Hepatocyte (in vitro differentiated cells): ENCODE measurements at places on chromosomes 4 and X. TPM values are rescaled to one million over a fixed set of nuclear protein-coding genes. Genes with fewer than 3 reads are reported as not detected.

DNA sequence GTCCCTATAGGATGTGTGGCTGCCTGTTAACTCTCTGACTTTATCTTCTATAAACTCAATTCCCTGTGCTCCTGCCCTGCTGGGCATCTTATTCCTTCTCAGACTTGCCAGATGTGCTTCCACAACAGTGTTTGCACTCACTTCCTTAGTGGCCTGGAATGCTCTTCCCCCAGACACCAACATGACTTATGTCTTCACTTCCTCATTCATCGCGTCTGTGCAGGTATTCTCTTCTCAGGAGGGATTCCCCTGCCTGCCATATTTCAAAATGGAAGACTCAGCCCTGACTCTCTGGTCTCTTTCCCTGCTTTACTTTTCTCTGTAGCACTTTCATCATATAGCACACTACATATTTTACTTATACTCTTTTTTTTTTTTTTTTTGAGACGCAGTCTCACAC is 344.0 kb downstream of the CENPC start:
- DNase-seq, result no peak

- DNase-seq, result no peak
Measured at GRCh38 chrX:73868916-73869315, 305.9 kb downstream of the CHIC1 start.

The EFHC2 gene
- polyA plus RNA-seq, result 0.51 and 1.3 TPM in 2 replicates

DNA sequence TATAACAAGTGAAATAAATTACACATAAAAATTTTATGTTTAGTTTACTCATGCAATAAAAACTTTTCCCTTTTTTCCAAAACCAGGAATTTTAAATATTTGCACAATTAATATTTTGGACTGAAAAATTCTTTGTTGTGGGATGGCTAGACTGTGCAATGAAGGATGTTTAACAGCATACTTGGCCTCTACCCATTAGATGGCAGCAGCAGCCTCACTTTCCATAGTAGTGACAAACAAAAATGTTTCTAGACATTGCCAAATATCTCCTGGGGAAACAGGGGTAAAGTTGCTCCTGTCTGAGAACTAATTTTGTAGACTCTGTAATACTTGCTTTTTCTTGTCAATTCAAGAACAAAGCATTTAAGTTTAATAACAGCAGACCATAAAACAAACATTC is 49.8 kb downstream of the SCLT1 start:
- DNase-seq, result no peak

GRCh38 chr4:120855307-120856001 is 67.1 kb downstream of the PRDM5 start:
- no peak for DNase-seq

The IGSF1 gene
- 7.1 and 13.1 TPM in 2 replicates for polyA plus RNA-seq

The GSX2 gene
- not detected in 2 replicates for polyA plus RNA-seq

The GRIPAP1 gene
- polyA plus RNA-seq, result 30.6 and 31.4 TPM in 2 replicates

The DCAF8L2 gene
- not detected in 2 replicates for polyA plus RNA-seq

DNA sequence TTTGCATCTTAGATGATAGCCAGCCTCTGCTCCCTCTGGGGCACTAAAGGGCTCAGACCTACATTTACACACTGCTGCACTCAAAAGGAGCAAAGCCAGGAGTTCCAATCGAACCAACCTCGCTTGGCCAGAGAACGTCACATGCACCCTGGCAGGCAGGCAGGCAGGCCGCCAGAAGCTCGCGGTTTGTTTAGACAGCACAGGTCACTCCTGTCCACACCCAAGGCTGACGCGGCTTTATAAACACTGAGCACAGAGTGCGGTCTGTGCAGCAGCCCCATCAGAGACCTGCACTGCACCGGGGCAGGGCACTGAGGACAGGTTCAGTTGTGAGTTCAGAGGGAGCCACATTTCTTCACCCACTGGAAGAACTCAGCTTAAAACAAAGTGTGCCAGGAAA is 143.9 kb downstream of the BCOR start:
- DNase-seq, result peak; percentile 89

DNA sequence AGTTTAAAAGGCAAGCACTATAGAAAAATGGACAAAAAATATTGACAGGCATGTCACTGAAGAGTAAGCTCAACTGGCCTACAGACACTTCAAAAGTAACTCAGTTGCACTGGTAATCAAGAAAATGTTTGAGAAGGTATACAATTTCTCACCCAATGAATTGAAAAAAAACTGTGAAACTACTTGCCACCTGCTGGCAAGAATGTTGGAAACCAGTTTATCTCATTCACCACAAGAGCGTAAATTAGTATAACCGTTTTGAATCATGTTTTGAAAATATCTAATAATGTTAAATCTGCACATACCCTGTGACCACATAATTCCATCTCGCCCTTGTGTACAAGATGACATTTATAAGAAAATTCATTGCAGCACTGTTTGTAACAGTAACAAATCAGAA is 31.7 kb downstream of the TXK start:
- no peak for DNase-seq

DNA sequence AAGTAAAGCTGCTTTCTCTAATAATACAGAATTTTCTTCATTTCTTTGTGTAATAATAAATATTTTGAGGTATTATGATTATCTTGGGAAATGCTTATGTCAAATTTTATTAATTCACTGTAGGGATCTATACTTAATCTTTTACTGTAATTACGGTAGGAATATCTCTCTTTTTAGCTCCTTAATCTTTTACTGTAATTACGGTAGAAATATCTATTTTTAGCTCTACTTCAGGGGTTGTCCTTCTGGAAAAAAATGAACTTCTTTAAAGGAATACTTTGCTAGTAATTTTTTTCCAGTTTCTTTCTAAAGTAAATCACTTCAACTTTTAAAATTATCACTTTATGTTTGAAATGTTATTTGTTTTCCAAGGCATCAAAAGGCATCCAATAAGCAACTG is 2229.4 kb upstream of the AGA start:
- DNase-seq, result no peak

DNA sequence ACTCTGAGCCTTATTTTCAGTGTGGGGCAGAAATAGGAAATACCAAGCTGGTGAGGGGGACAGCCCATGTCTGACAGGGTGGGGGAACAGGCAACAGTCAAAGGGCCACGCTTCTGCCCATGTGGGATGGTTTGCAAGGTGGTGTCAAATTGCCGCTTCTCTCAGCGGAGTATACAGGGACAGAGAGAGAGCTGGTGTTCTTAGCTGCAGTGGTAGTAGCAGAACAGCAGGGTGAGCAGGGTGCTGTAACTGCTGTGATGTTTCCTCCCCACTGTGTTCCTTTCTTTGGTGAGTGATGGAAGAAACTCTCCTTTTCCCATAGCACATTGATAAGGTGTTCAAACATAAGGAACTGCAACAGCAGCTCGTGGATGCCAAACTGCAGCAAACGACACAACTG is 37.9 kb downstream of the RBBP7 start:
- DNase-seq, result no peak

DNA sequence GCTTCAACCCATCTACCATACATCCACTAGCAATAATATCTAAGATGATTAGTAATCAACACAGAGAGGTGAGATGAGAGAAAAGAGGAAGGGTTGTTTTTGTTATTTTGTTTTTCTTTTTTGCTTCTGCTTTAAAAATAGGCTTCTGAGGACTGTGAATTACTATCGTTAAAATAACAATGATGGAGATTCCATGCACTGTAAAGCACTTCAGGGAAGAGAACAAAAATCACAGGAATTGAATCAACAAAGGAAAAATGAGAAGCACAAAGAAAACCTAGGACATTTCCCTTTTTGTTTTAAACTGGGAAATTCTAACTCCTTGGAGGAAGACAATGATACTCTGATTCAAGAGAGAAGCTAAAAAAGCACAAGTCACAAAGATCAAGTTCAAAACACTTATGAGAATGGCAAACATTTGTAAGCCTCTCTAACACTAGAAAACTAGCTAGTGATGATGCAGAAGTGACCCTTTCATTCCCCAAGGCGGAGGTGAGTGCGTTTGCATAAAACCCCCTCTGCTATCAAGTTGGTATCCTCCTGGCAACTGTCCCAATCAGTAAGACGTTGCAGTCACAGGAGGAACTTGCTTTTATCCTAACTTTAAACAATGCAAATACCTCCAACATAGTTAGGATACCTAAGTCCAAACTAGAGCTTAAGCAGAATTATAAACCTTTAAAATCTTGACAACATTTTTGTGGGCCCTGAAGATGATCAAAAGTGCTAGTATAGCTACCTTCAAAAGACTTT is 308.5 kb downstream of the CAMK2D start:
- no peak for DNase-seq

DNA sequence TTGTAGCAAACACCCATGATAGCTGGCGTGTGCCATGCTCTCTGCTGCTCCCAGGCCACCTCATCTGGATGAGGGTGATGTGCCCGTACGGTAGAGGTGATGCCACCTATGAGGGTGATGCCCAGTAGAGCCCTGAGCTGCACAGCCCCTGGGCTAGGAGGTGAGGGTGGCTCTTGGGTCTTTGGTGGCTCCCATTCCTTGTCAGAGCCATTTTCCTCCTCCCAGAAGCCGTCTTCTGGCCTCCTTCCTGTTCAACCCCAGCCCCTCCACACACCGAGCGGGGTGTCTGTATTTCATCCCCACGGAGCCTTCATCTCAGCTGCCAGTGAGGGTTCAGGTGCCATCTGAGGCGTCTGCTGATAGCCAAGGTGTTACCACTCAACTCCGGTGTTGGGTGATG is 12.0 kb upstream of the TNIP2 start:
- DNase-seq, result no peak

GRCh38 chr4:129369361-129370010 is 273.5 kb downstream of the C4orf33 start:
- no peak for DNase-seq

GRCh38 chr4:164138521-164138920 is 615.4 kb upstream of the SMIM31 start:
- DNase-seq, result no peak

GRCh38 chr4:124331781-124332180 is 380.8 kb downstream of the ANKRD50 start:
- no peak for DNase-seq

The MUC7 gene
- not detected in 2 replicates for polyA plus RNA-seq

DNA sequence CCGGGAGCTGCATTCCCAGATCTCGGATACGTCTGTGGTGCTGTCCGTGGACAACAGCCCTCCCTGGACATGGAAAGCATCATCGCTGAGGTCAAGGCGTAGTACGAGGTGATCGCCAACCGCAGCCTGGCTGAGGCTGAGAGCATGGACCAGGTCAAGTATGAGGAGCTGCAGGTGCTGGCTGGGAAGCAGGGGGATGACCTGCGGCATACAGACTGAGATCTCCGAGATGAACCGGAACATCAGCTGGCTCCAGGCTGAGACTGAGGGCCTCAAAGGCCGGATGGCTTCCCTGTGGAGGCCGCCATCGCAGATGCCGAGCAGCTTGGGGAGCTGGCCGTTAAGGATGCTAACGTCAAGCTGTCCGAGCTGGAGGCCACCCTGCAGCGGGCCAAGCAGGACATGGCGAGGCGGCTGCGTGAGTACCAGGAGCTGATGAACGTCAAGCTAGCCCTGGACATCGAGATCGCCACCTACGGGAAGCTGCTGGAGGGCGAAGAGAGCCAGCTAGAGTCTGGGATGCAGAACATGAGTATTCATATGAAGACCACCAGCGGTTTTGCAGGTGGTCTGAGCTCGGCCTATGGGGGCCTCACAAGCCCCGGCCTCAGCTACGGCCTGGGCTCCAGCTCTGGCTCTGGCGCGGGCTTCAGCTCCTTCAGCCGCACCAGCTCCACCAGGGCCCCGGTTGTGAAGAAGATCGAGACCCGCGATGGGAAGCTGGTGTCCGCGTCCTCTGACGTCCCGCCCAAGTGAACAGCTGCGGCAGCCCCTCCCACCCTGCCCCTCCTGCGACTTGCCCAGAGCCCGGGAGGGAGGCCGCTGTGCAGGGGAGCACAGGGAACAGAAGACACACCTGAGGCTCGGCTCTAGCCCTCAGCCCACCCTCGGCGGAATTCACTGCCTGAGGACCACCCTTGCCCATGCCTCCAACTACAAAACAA is 29.4 kb upstream of the GABRA3 start:
- DNase-seq, result no peak

The EOLA1 gene
- 9.1 and 14.6 TPM in 2 replicates for polyA plus RNA-seq

The CXCL8 gene
- 21.6 and 35.0 TPM in 2 replicates for polyA plus RNA-seq

GRCh38 chr4:142846729-142847596 is 862 bp upstream of the INPP4B start:
- peak; percentile 72 for DNase-seq

The DNAAF6 gene
- not detected in 2 replicates for polyA plus RNA-seq

DNA sequence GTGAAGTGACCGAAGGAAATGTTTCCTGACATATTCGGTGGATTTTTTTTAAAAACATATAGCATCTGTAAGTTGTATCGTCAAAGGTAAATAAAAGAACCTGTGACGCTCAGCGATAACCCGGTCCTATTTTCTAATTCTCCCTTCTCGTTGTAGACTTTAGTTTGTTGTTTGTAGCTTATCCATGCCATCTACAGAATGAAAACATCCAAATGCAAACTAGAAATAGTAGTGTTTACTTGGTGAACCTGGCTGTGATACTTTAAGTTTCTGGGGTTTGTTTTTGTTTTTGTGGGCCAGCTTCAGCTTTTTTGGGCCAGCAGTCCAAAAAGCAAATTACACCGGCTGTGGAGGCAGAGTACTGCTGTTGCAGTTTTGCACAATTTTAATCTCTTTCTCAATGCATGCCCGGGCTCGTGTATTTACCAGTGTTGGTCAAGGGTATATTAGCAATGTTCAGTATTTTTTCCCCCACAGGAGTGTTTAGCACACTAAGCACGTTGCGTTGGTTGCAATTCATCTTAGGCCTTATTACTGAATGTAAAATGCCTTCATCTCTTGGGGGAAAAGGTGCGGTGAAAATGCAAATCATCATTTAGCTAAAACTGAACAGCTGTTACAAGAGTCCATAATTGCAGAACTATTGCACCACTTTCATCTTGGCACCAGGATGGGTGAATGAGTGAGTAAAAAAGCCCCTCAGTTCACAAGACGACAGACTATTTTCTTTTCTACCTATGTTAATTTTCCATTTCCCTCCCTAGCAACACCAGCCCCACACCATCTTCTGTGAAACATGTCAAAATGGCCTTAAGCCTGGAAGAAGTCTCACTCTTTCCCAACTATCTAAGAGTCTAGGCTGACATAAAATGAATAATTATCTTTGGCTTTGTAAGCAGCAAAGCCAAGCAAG is 1.7 kb upstream of the CNOT6L start:
- peak; percentile 11 for DNase-seq

The NLGN4X gene
- 0.81 and 2.1 TPM in 2 replicates for polyA plus RNA-seq

The TRAM1L1 gene
- 2.0 and 3.1 TPM in 2 replicates for polyA plus RNA-seq

GRCh38 chr4:114780205-114780604 is 181.6 kb downstream of the UGT8 start:
- peak; percentile 51 for DNase-seq

The GUCY2F gene
- not detected in 2 replicates for polyA plus RNA-seq

The TLR1 gene
- 0.36 and 1.0 TPM in 2 replicates for polyA plus RNA-seq

- DNase-seq, result no peak
Measured at GRCh38 chr4:125123570-125124109, 191.1 kb upstream of the FAT4 start.
